ENCODE measurements at places on chromosomes 1 and 21.

DNA sequence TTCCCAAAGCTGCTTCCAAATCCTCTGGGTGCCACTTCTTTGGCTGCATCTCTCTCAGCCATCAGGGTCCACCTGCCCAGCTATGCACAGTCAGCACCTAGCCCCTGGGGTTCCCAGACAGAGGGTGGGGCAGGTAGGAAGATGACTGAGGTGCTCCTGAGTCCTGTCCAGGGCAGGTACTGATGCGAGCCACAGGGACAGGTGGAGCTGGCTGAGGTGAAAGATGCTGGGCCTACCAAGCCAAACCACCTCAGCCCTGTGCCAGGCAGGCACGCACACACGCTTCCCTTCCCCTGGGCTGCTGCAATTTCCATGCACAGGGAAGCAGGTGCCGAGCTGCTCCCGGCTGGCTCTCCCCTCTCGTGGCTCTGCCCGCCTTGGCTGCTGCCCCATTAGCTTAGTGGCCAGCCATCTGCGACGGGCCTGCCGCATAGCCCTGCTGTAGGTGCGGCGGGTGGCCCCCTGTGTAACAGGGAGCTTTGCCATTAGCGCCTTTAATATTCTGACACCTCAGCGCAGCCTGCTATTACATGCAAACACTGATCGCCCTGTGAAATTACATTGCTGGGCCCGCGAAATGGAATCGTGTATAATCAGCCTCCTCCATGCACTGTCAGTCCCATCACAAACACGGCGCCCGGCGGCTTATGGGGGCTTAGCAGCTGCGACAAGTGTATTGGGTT lies 38.9 kb downstream of the DMAP1 start:
- no peak for DNase-seq

GRCh38 chr21:28832715-28833061 lies 160.0 kb downstream of the LTN1 start:
- DNase-seq: no peak

GRCh38 chr1:233652526-233652925 lies 38.6 kb downstream of the KCNK1 start:
- DNase-seq: no peak

GRCh38 chr21:21286170-21286798 lies 288.1 kb downstream of the NCAM2 start:
- DNase-seq: no peak

DNA sequence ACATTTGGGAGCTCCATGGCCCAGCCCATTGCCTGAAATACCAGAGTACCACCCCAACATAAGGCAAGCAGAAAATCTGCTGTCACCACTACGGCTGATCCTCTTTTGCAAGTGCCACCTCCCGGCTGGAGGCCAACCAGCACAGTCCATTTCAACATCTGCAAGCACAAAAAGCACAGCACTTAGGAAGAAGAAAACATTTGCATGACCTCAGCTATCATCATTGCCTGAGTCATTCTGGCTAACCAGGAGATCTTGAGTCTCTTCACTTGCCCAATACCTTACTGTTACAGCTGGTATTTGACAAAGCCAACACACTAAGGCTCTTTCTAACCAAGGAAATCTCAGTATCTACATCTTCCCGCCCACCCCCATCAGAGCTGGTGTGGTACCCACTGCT lies 55.9 kb downstream of the NEK7 start:
- DNase-seq: peak; percentile 93

- DNase-seq: no peak
These were observed 12.9 kb upstream of the CD55 start for GRCh38 chr1:207308451-207309190.

- DNase-seq: no peak
These were observed 109.5 kb upstream of the ZNF648 start for GRCh38 chr1:182170891-182171461.

DNA sequence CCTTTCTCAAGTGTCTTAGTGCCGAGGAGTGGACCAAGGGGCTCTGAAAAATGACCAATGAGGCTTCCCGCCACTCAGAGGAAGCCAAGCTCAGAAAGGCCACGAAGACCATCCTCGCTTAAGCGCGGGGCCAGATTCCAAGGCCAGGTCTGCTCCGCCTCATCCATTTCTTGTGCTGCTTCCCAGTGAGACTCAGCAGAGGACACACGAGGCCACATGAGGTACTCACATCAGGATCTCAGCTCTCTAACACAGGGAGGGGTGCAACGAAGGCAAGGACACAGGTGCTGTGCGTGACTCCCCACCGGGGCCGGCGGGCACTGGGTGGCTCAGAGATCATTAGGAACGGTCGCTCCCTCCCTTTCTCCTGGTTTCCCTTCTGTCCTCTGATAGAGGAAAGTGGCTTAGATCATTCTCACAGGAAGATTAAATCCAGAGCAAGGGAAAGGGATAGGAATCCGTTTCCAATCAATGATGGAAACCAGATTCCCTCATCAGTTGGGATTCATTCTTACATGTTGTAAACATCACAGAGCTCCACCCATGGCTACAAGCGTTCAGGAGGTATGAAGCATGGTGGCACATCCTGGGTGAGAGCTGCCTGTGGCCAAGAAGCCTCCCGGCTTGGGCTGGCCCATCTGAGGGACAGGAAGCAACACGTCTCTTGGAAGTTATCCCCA lies 46.7 kb downstream of the CAPZB start:
- no peak for DNase-seq

DNA sequence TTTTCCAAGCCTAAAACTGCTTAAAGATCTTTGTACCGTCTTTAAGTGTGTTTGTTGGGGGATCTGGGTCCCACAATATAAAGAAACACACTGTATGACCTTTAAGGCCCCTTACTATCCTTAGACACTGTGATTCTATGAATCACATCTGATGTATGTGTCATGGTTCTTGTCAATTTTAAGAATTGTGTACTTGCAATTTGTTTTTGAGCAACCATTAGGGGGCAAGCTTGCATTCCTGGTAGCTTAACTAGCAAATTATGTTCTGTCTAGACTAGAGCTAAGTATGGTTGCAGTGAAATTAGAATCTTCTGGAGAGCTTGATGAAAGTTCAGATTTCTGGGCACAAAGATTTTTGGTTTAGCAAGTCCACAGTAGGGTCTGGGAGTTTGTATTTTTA lies 219.5 kb downstream of the TPR start:
- DNase-seq: peak; percentile 82

DNA sequence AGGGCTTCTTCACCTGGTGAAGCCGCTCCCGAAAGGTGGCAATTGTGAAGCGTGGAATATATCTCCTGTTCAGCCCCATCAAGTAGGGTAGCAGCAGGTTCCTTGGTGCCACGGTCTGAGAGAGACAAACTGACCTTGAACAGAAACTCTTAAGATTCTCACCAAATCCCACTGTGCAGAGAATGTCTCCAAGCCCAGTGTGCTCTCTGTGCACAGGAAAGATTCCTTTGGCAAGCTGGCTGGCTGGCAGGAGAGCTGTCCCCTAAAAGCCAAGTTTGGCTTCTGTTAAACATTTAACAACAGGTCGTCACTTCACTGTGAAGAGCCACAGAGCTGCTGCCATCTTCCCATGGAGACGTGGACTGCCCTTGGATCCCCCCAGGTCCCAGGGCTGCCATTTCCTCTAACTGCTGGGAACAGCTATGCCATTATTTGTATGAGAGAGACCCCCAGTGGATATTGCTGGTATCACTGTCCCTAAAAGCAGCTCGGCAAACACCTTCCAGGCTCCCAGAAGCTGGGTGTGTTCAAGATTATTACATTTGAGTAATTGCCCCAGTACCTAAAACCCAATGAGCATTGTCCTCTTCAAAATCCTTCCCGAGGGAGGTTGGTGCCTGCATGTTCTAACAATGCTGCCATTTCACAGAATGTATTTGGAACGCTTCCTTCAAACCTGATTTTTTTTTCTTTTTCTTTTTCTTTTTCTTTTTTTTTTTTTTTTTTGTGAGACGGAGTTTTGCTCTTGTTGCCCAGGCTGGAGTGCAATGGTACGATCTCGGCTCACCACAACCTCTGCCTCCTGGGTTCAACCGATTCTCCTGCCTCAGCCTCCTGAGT lies 71.8 kb downstream of the CD58 start:
- DNase-seq: peak; percentile 69

DNA sequence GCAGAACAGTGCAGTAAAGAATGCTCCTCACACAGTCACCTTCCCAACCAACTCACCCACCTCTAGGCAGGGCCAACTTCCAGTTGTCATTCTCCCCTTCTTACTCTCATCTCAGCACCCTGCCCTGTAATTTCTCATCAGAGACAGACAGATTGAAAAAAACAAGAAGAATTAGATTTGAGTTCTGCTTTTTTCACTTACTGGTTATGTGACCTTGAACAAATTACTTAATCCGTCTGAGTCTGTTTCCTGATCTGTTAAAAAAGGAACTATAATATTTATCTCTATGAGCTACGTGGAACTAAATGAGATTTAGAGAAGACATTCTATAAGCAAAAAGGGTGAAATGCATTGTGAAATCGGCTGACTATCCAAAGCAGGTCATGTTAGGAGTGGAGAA lies 330.3 kb downstream of the ZNF326 start:
- DNase-seq: no peak

DNA sequence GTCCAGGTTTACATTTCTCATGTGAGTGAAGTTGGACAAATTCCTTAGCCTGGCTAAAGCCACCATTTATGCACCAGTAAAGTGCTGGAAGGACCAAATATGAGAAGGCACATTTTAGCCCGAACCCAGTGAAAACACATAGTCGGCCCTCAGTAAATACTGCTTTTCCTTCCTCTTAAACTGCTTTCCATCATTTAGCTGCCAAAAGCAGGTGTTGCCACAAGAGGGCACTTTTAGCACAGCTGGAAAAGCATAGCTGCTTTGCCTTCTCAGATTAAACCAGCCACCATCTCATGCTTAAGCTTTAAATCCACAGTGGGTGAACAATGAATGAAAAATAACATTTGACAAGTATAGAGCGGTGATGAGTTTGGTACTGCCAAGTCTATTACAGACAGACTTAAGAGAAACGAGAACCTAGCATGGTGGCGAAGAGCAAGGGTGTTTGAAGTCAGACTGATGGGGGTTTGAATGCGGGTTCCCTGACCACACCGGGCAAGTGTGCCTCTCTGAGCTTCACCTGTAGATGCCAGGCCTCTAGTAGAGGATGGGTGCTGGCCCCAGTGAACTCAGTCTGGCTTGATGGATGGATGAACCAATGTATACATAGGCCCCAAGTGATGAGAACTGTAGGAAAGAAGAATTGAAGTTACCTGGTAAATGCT lies 57.8 kb downstream of the SLC35D1 start:
- peak; percentile 79 for DNase-seq

GRCh38 chr1:151867765-151868411 lies 14.4 kb upstream of the THEM5 start:
- DNase-seq: peak; percentile 46

- DNase-seq: no peak
These were observed 26.0 kb upstream of the RNF11 start for GRCh38 chr1:51210055-51210454.

DNA sequence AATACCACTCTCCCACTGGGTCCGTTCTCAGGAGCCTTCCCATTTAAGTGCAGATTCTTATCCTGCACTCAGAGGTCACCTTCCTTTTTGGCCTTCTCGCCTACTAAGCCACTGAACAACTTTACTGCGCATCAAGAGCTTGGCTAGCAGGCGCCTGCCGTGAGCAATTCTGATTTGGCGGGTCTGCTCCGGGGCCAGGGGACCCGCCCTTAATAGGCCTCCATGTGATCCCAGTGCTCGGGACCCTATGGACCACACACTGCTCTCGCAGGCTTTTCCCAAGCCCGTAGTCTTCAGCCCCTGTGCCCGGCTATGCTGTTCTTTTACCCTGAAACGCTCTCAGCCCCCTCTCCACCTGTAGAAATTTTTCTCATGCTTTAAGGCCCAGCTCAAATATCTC lies 45.1 kb downstream of the BCL9 start:
- no peak for DNase-seq

DNA sequence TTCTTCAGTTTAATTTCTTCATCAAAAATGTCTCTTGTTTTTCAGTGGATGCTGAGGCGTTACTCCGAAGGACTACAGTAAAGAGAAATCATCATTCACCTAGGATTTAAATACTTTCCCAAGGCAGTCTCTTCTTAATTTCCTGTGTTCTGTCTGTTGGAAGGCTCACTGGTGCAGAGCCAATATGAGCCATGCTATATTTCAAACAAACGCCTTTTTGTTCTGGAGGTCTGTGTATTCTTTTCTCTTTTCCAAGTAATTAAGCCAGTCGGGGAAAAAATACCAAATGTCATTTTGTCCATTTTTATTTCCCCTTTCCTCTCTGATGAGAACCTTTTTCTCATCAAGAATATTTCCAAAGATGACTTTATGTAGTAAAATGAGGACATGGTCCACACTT lies 206.5 kb downstream of the RWDD3 start:
- no peak for DNase-seq

GRCh38 chr1:75310067-75310466 lies 175.9 kb downstream of the LHX8 start:
- DNase-seq: peak; percentile 54

DNA sequence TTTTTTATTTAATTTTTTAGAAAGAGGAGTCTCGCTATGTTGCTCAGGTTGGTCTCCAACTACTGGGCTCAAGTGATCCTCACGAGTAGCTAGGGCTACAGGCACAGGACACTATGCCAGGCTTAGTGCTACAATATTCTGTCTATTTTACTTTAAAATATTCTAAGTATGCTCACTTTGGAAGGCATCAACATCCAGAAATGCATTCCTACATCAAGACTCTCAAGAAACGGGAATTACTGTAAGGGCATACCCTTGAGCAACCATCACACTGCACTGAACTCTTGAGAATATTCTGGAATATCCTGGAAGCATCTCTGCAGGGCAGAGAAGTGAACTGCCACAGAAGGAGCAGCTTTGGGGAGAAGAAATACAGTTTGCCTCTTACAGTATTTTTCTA lies 565 bp upstream of the DMRTB1 start:
- no peak for DNase-seq

GRCh38 chr1:93612510-93612909 lies 69.1 kb downstream of the BCAR3 start:
- no peak for DNase-seq

GRCh38 chr1:156691191-156691590 lies 14.0 kb upstream of the NES start:
- no peak for DNase-seq

- DNase-seq: no peak
These were observed 15.6 kb downstream of the NIBAN1 start for GRCh38 chr1:184958554-184959353.

GRCh38 chr1:108829498-108829916 lies 27.4 kb downstream of the AKNAD1 start:
- DNase-seq: peak; percentile 25
